Activated CD8-positive, alpha-beta memory T cell treated with anti-CD3 and anti-CD28 coated beads for 24 hours (primary cell): ENCODE measurements at places on chromosomes 5 and 9.

DNA sequence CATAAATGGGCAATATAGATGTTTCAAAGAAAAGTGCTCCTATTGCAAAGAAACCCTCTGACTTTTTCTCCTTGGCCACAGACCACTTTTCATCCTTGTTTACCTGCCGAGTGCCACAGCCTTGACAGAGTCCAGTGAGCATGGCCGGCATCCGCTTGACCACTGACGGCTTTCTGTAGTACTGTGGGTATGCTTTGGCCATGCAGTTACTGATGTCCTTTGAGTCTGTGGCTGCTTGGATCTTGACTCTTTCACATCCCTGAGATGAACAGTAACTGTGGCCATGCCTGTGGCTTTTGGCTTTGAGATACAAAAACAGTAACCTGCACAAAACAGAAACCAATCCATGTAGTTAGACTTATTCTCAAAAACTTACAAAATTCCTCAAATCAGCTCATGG lies 70.4 kb downstream of the CEMIP2 start:
- no peak for DNase-seq

GRCh38 chr5:139543423-139543991 lies 17.6 kb upstream of the UBE2D2 start:
- DNase-seq, result peak; percentile 79

- no peak for DNase-seq
These were observed 150.9 kb downstream of the BRINP1 start for GRCh38 chr9:119218293-119218692.

GRCh38 chr5:169304175-169304574 lies 3.2 kb upstream of the SLIT3 start:
- DNase-seq, result no peak

DNA sequence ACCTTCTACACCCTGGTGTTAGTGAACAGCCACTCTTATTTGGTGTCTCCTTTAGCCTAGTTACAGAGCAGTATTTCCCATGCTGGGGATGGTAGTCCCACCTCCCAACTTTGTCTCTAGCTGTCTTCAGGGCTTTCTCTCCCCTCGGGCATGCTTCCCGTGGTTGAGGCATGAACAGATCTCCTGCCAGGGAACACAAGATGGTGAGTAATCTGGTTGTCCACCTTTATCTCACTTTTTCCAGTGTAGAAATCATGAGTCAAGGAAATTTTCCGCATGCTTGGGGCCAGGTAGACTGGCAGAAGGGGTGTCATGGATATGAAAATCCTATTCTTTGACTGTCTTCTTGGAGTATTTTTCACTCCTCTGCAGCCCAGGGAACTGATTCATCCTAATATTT lies 532.9 kb downstream of the ANXA1 start:
- no peak for DNase-seq

GRCh38 chr9:8600914-8601680 lies 801.5 kb upstream of the DMAC1 start:
- no peak for DNase-seq

- no peak for DNase-seq
These were observed 523.5 kb upstream of the KLF4 start for GRCh38 chr9:108012886-108013665.

DNA sequence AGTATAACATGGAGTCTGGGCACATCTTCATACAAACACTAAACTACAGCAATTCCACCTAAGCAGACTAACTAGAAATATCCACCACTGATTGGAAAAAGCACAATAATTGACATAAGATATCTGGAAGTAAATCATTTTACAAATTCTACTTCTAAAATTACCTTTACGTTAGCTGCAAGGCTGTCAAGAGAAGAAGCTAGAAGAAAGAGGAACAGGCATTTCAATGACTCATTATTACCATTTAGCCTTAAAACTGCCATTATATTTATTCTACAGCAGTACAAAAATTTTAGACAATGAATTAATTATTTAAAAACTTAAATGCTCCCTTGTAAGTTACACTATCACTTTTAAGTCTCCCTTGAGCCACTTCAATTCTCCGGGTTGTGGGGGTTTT lies 43.4 kb upstream of the PLPP6 start:
- no peak for DNase-seq

GRCh38 chr5:158643840-158644239 lies 455.9 kb downstream of the EBF1 start:
- DNase-seq, result no peak

DNA sequence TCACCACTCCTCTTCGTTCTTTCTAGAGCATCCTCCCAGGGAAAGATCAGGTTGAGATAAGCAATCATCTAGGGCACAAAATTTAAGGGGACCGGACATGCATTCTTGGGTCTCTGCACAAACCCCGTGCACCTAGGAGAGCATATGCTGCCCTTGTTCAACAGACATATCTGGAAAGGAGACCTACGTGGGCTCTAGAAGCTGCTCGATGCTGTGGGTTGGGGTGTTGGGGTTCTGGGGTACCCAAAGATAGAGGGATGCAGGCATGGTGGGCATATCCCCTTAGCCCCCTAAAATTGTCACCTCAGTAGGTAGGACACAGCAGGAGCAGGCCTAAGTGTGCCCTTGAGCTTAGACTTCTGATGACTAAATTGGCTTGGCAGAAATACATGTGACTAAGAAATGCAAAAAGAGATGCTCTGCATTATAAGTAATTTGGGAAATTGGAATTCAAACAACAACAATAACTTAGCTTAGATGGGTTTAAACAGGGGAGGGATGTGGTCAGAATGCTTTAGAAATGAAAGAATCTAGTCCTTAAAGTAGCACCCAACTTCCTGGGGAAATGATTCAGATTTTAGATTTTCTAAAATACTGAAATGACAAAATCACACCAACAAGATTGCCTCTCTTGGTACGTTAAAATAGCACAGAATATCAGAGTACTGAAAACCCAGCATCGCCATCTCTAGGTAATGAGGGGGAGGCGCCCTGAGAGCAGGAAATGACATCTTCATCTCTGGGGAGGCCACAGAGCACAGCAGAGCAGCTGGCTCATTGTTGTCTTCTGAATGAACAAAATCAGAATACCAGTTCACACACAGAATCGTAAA lies 172.3 kb downstream of the GNA14 start:
- DNase-seq, result no peak

- DNase-seq, result no peak
These were observed 398 bp downstream of the TOR1A start for GRCh38 chr9:129823542-129823934.

DNA sequence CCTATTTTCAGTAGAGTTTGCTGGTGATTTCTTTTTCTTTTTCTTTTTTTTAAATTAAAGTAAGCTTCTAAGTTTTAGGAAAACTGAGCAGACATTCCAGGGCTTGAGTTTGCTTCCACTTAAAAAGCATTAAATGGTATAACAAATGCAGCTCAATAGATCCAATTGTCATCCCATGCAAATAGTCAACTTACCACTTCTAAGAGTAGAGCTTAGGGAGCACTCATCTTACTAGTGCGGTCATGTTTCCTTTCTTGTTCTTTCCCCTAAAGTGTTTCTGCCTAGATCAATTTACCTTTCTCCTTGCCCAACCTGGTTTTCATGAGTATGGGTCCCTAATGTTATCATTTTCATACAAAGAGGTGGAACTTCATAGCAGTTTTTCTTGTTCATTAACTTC lies 13.0 kb upstream of the CEP120 start:
- DNase-seq, result no peak

DNA sequence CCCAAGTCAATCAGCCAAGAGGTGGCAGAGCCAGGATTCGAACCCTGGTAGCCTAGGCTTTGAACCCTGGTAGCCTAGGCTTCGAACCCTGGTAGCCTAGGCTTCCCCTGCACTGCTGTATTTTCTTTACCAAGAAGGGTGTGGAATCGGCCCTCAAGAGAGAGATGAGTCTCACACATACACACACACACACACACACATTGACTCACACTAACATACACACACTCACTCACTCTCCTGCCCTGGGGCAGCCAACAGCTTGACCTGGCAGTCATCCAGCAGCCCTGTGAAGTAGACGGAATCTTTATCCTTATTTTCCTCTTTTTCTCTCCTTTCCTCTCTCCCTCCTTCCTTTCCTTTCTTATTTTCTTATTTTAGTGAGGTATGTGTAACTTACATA lies 55.4 kb upstream of the RPL26L1 start:
- no peak for DNase-seq

GRCh38 chr9:114189823-114190562 lies 34.7 kb downstream of the COL27A1 start:
- no peak for DNase-seq

DNA sequence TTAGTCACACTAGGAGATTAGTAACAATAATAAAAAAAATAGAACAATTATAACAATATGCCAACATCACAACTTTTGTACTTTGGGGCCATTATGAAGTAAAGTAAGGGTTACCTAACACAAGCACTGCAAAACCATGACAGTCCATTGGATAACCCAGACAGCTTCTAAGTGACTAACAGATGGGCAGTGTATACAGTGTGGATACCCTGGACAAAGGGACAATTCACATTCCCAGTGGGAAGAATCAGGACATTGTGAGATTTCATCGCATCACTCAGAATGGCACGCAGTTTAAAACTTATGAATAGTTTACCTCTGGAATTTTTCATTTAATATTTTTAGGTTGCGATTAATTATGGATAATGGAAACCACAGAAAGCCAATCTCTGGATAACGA lies 45.6 kb upstream of the JADE2 start:
- DNase-seq, result no peak

- DNase-seq, result no peak
These were observed 1.2 kb downstream of the SCAMP1 start for GRCh38 chr5:78361631-78361993.

- no peak for DNase-seq
These were observed 86.0 kb upstream of the FER start for GRCh38 chr5:108661590-108662219.
